ENCODE measurements at places on chromosomes 6 and 20.

DNA sequence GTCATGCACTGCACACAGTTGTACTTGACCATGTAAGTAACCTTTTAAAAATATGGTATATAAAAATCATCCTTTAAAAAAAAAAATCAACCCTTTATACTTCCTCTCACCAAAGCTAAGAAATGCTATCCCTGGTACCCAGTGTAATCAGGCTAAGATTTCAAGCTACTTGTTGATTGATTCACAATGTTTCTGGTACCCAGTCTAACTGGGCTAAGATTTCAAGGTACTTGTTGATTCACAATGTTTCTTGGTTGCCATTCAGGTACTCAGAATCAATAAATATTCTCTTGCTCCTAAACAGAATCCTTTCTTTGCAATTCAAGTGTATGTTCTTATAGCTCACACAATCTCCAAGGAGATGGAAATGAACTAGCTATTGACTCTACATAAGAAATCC, 76.4 kb downstream of the SMLR1 start:
- DNase-seq, result no peak

- DNase-seq, result no peak
Measured at GRCh38 chr6:148846778-148847761, 100.2 kb downstream of the UST start.

DNA sequence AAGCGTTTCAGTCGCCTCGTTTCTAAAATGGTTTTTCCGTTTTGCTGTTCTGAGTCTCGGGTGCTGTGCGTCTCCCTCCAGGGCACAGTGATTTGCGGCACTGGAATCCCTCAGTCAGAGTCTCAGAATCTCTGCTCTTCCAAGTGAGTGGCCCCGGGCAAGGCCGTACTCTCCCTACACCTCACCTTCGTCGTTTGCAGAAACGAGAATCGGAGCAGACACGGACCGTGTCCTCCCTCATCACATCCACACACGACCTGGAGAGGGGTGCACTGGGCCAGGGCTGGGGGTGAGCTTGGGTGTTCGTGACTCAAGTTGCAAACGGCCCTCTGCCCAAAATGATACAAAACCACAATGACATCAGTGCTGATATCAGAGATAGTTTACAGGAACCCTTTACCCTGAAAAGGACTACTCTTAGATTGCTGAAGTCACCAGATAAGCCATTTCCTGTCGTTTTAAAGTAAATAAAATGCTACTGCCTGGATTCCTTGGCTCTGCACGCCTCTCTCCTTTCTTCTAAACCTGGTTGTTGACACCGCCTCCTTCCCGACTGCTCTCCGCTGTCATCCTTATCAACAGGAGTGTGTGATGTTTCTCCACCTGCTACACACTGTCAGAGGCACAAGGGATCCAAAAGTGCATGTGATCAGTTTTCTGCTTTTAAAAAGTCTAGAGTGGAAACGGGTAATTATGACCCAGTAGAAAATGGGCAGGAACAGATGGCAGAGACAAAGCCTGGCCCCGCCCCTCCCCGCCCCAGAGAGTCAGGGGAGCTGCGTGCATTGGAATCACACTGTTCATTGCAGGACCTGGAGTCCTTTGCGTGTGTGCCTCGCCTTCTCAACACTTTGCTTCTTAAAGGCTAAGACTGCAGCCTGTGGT, 38.4 kb downstream of the KIF25 start:
- DNase-seq, result no peak

DNA sequence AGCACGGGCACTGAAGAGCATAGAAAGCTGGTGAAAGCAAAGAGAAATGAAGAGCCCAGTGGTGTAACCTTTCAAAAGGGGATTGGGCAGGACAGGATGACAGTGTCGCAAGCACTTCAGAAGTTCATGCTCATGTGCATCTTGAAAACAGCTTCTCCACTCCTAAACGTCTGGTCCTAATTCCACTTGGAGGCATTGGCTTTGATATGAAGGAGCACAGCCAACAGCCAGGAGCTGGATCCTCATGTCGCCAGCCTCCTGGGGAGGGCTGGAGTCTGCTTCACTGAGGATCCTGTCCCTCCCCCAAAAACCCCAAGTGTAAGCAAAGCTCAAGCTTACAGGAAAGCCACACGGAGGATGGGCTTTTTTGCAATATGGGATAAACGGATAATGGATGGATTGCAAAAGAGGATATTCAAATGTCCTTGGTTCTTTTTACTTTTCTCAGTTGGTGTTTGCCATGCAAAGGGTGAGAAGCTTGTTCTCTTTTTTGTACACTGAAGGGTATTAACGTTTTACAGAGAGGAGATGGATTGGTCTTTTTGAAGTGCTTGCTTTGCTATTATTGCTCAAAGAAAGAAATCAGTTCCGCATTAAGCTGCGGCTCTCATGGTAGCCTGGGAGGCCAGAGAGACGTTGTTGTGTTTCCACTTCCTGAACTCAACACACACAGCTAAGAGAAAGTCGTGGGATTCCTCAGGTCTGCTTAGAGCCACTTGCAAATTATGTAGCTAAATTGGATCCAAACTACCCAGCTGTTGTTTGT, 92.2 kb downstream of the SIM1 start:
- DNase-seq, result no peak

- no peak for DNase-seq
Measured at GRCh38 chr20:43840382-43841070, 74.1 kb upstream of the TOX2 start.

GRCh38 chr6:33297406-33297955, 1.3 kb downstream of the RGL2 start:
- DNase-seq, result no peak

DNA sequence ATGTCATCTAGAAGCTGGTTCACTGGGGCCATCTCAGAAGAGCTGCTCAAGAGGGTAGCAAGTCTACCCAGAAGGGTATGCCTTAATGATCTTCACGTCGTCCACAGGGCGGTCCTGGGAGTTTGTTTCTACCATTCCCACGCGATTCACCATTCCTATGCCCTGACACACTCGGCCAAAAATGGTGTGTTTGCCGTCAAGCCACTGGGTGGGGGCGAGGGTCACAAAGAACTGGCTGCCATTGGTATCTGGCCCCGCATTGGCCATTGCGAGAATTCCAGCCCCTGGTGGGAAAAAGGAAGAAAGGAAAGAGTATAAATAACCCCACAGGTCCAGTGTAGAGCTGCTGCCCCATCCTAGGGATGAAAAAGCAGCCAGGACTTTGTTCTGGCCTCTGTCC, 16.5 kb upstream of the CPNE5 start:
- DNase-seq, result no peak

DNA sequence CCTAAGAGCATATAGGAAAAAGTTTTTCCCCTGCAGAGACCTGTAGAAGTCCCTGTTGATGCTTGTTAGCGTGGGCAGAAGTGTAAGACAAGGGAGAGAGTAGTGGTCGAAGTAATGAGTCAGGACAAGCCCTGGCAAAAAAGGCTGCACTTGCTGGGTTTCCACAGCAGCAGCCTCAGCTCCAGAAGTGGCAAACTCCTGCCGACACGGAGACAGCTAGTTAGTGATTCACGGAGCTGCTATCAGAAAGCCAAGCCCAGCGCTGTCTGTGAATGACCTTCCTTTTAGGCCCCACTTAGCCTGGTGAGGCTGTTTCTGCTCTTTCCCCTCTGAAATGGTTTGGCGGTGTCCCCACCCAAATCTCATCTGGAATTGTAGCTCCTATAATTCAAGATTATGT, 109.1 kb downstream of the FAM50B start:
- no peak for DNase-seq

- DNase-seq, result no peak
Measured at GRCh38 chr20:44222633-44223368, 12.2 kb upstream of the OSER1 start.
